NCI-H1092 (cell line): ENCODE measurements at places on chromosomes 2 and 18.

DNA sequence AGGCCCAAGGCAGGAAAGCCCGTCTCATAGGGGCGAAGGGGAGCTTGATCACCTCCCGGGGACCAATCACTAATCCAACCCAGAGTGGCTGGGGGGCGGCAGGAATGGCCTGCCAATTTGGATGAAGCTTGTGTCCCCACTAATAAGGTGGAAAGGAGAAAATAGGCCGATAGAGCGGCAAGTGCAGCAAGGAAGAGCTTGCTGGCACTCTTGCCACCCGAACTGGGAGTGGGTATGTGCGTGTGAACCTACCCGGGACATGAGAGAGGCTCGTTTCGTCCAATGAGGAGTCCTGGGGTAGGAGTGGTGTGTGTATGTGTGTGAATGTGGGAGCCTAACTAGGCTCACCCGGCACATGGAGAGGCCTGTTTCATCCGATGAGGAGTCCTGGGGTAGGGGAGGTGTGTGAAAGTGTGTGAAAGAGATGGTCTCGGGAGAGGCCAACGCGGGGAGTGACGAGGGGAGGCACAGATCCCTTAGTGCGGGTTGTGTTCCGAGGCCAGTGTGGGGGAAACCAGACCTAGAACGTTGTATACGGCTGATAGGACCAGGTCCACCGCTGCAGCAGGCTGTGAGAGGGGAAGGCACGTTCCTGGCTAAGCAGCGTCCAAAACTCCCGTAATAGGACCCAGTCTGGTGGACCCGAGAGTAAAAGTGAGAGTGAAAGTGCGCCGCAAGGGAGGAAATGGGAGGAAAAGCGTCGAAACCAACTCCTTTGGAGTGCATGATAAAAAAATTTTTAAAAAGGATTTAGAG, 47.1 kb upstream of the SELENOI start:
- DNase-seq: no peak

DNA sequence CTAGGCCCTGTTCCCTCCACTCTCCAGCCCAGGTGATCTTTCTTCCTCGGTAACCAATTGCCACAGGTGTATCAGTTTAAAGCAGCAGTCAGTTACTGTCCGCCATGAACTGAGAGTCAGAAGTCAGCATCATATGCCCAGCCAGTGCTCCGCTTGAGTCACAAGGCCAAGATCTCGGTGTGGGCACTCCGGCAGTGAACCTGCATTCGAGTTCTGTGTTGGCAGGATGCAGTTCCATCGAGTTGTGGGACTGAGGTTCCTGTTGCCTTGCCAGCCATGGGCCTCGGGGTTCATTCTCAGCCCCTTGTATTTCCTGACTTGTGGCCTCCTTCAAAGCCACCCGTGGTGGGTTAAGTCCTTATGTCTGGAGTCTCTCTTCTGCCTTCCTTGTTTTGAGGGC, 3.1 kb upstream of the TMEM185B start:
- no peak for DNase-seq

DNA sequence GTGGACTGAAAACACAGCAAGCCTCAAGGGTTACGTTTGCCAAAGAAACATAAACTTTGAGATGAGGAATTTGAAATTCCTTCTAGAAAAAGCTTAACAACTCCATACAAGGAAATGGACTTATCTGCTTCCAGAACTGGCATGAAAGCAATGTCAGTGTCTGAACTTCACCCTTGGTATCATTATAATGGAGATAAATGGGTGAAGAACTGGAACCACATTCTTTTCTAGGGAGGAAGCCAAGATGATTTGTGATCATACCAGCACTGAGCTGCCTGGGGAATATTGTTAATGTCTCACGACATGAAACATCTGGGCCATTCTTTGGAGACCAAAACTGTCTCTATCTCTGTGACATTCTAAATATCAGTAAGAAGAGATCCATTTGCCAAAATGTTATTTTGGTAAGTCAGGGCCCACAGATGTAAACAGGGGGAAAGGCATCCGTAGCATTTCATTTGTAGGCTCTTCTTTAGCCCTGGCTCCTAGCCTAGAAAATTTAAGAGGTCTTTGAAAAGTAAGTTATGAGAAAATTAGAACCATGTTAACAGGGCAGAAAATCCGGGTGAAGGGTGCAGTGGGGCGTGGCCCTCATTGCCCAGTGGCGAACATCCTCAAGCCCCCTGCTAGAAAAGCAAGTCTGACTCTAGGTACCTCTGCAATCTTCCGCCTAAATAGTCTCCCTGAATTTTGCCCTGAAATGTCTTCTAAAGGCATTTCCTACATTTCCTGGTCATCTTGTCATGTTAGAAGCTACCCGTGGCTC, 295.3 kb upstream of the EPAS1 start:
- no peak for DNase-seq

- no peak for DNase-seq
Measured at GRCh38 chr18:29737620-29738019, 1304.9 kb downstream of the DSC3 start.

- DNase-seq: no peak
Measured at GRCh38 chr2:121539750-121540469, 9.2 kb downstream of the RNU4ATAC start.
